ENCODE measurements at places on chromosomes 4 and X. TPM values are rescaled to one million over a fixed set of nuclear protein-coding genes. Genes with fewer than 3 reads are reported as not detected.

Gene GLRA2
- not detected for polyA plus RNA-seq

- no peak for DNase-seq
These were observed 236.6 kb upstream of the PCDH18 start for GRCh38 chr4:137768881-137769280.

DNA sequence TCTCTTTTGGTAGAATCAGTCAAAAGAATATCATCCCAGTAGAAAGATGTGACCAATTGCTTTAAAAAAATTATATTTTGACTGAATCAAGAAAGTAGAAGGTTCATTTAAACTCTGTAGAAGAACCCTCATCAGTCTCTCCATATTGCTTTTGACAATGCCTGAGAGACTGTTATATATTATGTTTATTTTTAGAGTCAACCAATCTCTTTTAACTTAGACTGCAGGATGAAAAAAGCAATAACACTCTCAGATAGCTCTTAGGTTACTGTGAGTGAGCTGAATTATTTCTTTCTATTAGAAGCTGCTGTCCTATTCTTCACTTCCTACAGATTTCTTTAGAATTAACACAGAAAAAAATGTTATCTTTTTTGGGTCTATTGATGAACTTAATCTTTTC lies 38.1 kb downstream of the GALNTL6 start:
- DNase-seq = no peak

DNA sequence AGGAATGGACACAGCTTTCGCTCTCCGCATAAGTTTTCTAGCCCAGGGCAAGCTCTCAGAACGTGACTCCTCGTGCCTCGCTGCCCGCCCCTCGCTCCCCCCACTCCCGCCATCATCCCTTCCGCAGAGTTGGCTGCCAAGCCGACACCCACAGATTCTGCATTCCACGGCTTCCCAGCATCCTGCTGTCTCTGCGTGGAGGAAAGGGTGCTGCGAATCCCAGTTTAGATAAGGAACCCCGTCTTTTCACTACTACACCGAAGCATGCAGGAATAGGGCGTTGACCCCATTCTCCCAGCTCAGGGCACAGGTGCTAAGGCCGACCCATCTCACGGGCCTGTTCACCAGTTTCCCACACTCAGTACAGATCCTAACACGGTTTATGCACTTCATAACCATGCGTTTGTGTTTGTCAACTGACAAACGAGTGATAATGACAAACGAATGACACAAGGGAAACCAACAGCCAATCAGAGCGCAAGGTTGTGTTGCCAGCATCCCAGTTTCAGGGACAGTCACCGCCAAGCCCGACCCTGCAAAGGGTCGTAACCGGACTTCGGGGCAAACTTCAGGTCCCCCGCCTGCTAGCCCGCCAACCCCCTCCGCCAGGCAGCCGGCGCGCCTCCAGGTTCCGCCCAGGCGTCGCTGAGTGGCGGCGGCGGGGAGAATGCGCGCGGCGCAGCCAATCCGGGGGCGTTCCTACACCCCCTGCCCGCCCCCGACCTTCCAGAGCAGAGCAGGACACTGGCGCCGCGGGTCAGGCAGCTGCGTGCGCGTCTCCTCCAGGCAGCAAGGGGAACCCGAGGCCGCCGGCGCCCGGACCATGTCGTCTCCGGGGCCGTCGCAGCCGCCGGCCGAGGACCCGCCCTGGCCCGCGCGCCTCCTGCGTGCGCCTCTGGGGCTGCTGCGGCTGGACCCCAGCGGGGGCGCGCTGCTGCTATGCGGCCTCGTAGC lies at the start of gene CYP2U1:
Gene CYP2U1 (plus strand): TSS at position 729 of the 954 bp plus-strand sequence. CDS start 95 bp downstream, at position 824.
- DNase-seq = peak; percentile 16

- DNase-seq = no peak
These were observed at the start of gene DAPP1 for GRCh38 chr4:99816545-99817308. DAPP1 (plus strand) TSS chr4:99816827; CDS start chr4:99816914, 87 bp downstream.

DNA sequence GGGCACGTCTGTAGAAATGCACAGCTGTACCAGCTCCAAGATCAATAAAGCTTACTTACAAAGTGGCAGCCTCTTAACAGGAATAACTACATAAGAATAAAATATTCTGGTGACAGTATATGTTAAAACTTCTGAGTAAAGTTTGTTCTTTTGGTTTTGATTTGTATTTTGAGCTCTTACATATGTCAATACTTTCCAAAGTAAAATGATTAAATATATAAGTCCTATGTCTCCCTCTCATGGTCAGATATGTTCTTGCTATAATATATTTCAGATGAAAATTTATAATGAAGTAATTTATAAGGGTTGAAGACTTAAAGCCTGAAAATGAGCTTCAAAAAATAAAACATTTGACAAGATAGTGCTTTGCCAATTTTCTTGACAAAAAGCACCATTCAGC lies 254.4 kb downstream of the NPFFR2 start:
- no peak for DNase-seq

GRCh38 chr4:88447371-88448095 lies 9.4 kb upstream of the HERC5 start:
- no peak for DNase-seq

- DNase-seq = no peak
These were observed 19.5 kb downstream of the SMPX start for GRCh38 chrX:21738210-21738949.

Gene ATRX
- 58.5 TPM for polyA plus RNA-seq

DNA sequence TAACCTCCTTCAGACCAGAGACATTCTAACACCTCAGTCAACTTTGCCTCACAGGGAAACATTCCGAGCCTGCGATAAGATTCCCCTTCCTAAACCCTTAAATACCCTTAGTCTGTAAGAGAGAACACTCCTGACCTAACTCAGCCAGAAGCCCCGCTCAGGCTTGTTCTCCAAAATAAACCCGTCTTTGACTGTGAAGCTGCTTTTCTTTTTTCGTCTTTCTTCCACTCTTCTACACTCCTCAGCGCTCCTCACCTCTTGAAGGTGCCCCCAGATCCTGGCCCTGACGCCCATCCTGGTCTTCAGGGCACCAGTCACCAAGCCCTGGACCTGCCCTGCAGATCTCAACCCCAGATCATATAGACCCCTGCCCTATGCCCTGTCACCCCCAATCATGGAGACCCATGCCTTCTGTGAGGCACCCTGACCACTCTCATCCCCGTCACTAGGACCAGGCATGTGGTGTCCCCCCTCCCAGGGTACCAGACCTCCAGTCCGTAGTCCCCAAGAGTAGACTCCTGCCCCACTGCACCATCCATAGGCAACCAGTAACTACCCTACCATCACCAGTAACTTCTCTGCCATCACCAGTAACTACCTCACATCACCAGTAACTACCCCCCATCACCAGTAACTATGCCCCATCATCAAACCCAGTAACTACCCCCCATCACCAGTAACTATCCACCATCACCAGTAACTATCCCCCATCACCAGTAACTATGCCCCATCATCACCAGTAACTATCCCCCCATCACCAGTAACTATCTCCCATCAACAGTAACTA lies 3.5 kb downstream of the ASMTL start:
- DNase-seq = no peak

GRCh38 chr4:2794486-2795299 lies 1.8 kb downstream of the SH3BP2 start:
- no peak for DNase-seq

DNA sequence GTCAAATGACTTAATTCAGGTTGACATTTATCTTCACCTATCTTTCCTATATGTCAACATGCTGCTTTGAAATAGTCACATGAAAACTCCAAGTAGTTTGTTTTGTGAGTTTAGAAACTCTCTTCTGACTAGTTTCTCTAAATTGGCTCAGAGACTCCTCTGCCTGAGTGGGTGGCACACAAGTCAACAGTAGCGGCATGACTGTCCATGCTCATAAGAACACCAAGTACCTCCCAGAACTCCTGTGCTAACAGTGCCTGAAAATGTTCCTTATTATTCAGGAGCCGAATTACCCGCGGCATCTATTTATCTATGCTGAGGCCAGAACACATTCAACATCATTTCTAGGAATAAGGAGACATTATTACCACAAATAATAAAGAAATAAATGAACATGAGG lies 116.3 kb downstream of the SORBS2 start:
- no peak for DNase-seq

DNA sequence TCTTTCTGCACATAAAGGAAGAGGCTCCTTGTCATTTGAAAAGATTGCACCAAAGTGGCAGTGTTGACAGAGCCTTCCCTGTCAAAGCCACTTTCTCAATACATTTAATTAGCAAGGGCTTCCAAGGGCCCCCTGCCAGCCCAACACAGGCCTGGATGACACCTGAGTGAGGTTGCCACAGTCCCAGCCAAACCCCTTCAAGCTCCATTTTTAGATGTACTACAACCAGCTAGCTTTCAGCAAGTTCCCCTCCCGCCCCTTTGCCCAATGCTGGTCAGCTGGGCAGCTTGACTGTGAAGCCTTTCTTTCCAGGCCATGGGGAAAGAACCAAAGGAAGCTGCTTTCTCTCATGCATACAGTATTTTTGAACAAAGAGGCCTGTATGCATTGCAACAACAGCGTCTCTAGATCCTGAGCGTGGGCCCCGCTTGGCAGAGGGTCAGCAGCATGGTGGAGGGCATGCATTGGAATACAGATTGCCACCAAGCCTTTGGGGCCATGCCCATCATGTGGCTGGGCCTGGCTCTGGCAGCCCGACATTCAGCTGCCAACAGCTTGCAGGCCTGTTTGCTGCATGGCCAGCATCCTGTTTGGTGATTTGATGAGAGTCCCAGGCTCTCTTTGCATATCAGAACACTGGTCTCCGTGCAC lies 261.1 kb upstream of the GATB start:
- no peak for DNase-seq

DNA sequence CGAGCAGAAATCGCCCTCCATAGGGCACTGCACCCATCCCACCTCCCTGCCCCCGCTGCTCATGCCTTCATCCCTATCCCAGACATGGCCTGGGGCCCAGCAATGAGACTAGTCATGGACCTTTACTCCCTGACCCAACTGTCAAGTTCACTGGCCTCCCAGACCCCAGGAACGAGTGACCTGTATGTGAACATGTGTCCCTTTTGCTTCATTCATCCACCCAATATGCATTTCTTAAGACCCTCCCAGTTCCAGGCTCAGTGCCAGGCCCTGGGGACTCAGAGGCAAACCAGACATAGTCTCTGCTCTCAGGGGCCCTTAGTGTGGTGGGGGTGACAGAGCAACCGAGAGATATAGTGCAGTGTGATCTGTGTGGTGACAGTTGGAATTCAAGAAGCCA lies 67.0 kb downstream of the EFNB1 start:
- DNase-seq = no peak

Gene BRS3
- not detected for polyA plus RNA-seq
